SHP77 (cell line): ENCODE measurements at places on chromosomes 13 and 19.

DNA sequence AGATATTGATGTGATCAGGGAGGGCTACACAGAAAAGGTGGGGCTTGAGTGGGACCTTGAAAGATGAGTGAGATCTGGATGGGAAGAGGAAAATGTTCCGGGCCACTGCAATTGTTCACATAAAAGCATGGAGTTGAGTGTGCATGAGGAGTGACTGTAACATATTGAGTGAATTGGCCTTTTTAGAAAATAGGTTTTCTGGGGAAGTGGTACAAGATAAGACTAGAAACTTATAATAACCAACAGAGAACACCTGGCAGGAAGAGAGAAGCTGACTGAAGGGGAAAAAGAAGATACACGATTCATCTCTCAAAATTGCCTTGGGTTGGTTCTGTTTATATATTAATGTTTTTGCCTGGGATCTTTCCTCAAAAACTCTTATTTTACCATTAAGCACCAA is 32.2 kb downstream of the SLC10A2 start:
- DNase-seq, result no peak

DNA sequence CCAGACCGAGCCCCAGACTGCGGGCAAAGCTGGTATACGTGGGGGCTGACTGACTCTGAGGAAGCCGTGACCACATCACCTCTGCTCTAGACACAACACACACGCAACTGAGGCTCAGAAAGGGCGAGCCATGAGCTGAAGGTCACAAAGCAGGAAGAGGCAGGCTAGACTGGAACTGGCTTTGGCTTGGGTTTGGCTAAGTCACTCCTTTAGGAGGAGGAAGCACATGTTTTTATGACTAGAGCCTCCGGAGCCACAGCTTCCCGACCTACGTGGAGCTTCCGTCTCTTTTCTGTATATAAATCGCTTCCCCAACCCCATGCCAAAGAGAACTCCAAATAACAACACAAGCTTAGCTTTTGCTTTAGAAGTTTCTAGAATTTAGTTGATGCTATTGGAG is 48.0 kb downstream of the RFX2 start:
- no peak for DNase-seq

DNA sequence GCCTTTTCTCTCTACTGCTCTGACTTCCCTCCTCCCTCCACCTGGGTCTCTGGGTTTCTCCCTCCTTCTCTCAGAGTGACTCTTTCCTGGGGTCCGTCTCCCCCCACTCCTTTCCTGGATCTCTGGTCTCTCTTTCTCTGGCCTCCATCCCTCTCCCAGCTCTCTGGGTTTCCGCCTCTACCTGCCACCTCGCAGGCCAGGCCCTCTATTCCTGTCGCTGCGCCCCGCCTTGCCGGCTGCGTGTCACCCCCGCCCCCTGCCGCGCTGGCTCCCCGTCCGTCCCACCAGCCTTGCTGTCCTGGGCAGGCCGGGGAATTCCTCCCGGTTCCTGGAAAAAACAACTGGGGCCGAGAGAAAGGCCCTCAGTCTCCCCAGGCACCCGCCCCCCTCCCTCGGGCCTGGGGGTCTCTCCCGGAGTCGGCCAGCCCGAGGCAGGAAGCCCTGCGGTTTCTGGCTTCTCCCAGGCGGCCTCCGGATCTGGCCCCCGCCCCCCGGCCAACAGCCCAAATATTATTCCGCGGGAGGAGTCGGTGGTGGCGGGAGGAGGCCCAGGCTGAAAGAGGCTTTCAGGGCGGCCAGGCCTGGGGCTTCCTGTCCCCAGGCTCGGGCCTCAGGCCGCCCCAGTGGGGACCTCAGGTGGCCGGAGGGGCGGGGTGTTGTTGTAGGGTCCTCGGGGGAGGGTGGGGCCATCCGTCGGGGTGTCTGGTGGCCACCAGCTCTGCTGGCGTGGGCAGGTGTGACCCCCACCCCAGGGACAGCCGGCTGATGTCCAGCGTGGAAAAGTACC is 9.3 kb downstream of the IRF2BP1 start:
- no peak for DNase-seq

DNA sequence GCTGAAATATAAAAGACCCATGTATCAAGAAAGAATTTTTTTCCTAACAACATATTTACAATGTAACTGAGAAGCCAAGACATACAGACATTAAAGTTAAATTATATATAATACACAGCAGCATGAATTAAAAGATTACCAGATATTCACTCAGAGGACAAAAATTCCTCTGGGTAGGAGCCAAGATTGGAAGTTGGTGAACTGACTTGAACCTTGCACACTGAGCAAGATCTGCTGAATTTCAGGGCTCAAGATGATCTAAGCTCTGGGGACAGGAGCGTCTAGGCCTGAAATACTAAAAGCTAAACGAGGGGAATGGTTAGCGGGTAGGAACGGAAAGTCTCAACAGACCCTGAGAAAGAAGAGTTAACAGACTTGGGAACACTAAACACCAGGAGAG is 8.5 kb downstream of the FOXO1 start:
- no peak for DNase-seq

GRCh38 chr19:14127929-14128509 is 8.4 kb downstream of the ASF1B start:
- no peak for DNase-seq

- no peak for DNase-seq
Measured at GRCh38 chr13:71033026-71033425, 834.0 kb downstream of the DACH1 start.

DNA sequence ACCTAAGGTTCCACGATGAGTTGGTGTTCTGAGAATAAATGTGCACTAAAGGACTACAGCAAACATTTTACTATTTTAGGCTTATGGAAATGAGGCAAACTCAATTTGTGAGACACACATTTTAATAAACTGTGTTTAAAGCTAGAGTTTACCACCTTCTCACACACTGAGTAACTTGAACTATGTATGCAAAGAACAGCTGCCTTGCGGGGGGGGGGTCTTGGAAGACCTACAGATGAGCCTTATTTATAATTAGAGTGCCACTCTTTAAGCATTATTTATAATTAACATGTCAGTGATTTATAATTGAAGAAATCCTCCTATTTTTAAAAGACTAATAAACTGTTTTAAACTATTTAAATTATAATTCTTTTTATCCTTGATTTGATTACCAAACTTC is 300.4 kb downstream of the DLEU7 start:
- DNase-seq, result no peak

DNA sequence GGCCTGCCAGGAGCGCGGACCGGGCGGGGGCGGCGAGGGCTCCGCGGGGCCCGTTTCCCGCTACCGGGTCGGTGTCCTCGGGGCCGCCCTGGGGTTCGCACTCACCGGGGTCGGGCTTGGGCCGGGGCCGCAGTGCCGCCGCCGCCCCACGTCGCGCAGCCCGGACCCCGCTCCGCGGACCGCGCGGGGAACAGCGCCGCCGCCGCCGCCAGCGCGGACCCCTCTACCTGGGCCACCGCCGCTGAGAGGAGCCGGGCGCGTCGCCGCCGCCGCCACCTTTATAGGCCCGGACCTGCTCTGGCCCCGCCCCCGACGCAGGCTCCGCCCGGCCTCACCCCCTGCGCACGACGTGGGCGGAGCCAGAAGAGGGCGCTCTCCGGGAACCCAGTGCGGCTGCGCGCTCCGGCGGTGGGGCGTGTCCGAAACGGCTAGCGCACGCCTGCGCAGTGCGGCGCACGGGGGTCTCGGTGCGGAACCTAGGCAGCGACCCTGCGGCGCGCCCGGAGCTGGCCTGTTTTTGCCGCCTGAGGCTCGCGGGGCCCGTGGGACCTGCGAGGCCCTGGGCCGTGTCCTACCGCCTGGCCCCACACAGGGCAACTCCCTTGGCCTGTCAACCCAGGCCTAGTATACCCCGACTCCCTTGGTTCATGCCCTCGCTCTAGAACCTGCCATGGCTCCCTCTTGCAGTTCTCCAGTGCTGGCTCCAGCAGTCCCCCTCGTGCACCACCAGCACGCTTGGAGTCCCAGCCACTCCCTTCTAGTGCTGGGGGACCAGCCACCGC is at the start of gene MKNK2:
Gene MKNK2, minus strand, starts transcription at position 254 of the 782 bp plus-strand sequence. CDS start 393 bp downstream, outside the sequence.
- DNase-seq, result peak; percentile 81

DNA sequence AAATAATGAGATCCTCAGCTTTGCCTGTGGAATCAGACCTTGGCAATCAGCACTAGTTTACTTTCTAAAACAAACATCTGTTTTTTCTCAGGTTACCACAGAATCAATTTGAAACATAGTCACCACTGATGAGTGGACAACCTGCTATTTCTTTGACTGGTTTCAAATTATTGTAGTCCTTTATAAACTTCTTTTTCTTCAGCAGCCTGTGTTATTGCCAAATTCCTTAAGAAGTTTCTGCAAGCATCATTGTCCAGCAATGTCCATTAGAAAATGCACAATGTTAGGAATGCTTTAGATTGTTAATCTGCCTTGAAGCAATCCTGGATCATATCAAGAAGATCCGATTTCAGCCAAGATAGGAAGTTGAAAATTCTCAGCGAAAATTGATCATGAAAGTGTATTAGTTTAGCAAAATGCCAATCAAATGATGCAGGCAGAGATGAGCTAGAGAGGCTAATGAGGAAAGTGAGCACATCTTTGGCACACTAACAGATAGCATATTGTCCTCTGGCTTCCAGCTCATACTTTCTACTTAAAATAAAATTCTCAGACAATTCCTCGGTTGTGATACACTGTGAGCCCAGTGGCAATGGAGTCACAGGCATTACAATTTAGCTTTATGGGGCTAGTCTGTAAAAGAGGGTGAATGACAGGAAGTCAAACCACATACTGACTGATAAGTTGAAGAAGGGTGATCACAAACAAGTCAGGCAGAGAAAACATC is 270.6 kb downstream of the SLITRK6 start:
- no peak for DNase-seq

DNA sequence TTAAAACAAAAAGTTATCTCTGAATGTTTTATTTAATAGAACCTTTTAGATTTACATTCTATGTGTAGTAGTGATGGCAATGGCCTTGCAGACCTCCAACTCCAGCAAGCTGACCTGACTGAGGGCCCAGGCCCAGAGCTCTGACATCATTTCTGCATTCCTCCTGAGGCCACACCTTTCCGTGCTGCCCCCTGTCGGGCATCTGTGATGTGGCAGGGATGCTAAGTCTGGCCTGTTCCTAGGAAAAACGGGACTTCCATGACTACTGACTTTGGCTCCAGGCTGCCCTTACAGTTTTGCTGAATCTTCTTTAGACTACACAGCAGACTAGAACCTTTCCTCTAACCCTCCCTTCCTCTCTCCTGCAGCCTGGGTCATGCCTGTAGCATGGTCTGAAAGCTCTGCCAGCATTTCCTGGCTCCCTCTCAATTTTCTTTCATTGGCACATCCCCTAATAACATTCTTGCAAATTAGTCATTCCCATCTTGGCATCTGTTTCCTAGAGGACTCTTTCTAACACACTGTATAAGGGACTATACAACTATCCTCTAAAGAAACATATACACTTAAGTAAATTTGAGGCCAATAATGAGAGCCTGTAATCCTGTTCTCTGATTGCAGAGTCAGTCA is 249.1 kb downstream of the GPC5 start:
- peak; percentile 18 for DNase-seq

DNA sequence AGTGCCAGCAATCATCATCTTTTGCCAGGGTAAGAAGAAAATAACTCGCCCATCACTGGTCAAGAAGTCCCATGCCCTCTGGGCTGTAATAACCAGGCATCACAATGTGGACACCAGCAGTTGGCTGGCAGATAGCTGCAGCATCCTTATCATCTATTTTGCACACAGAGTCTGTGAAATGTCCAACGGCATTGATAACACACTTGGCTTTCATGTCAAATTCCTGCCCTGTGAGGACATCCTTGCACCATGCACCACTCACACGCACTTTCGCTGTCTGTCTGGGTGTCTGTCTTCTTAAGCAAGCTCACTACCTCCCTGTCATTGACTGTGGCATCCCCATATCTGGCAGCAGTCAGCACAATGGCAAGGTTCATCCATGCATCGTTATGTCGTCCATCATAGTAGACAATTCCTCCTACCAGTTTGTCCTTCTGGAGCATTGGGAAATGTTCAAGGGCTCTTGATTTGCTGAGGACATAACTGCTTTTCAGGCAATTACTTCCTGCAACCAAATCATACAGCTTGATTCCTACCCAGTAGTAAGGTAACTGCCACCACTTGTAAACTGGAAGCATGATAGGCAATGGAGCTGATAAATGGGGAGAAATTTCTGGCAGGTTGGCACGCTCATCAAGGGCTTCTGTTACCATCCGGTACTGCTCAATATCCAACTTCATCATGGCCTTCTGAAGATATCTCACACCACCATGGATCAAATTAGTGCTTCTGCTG is 6.8 kb upstream of the ZSCAN5A start:
- DNase-seq, result no peak

GRCh38 chr13:60230593-60230992 is 66.9 kb upstream of the DIAPH3 start:
- DNase-seq, result no peak

DNA sequence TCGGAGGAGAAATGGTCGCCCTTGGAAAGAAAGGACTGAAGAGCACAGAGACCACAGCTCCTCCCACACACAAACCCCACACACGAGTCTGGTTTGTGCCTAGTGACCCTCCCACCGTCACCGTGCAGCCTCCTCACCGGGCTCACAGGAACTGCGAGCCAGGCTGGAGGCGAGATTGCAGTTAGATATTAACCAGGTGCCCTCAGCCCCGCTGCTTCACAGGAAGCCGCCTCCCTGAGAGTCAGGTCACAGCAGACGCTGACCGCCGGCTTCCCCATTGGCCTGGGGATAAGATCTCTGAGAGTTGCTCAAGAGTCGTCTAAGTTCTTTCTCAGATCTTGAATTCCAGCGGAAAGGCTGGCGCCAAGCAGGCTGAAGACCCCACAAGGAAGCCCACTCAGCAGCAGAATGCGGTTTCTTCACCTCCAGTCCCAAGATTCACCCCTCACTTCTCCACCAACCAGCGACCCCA is 870 bp downstream of the ZNF44 start:
- DNase-seq, result peak; percentile 38

- peak; percentile 60 for DNase-seq
Measured at GRCh38 chr19:4186087-4186993, 3.9 kb downstream of the ANKRD24 start.

GRCh38 chr13:90839061-90839460 is 508.4 kb upstream of the MIR17HG start:
- no peak for DNase-seq

- no peak for DNase-seq
Measured at GRCh38 chr19:29120466-29120865, 92.5 kb downstream of the UQCRFS1 start.

DNA sequence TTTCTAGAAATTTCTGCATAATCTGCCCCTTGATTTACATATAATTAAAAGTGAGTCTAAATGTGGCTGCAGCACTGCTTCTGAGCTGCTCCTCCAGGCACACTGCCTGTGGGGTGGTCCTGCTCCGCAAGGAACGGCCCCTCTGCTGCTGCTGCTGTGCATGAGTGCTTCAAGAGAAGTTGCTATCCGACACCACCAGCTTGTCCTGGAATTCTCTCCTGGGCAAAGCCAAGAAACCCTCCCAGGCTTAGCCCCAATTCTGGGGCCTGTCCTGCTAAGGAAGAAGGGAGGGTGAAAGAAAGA is 7.5 kb upstream of the PDCD5 start:
- DNase-seq, result no peak
